ENCODE measurements at places on chromosomes 1 and 21.

GRCh38 chr1:48123647-48124046, 98.9 kb upstream of the SLC5A9 start:
- no peak for DNase-seq

GRCh38 chr1:153568367-153569099, 2.9 kb upstream of the S100A2 start:
- peak; percentile 84 for DNase-seq

DNA sequence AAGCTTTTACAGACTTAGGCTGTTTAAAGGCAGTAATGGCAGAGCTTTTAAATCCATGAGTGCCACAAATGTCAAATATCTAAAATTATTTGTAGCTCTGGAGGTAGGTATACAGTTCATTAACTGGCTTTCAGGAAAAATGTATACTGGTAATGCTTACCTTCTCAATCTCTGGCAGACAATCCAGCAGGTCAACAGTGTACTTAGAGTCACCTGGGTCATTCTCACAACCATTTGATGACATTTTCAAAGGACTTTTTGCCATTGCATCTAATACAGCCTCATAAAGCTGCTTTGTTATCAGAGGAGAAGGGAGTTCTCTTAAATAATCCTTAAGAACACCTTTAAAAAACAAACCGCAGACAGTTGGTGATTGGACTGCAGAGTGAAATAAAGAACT, 31.9 kb downstream of the SYDE2 start:
- no peak for DNase-seq

GRCh38 chr1:72122099-72122880, 160.0 kb downstream of the NEGR1 start:
- DNase-seq, result no peak

- DNase-seq, result peak; percentile 43
These were observed 23.3 kb downstream of the KCNN3 start for GRCh38 chr1:154846565-154847442.

- DNase-seq, result peak; percentile 32
These were observed 81.4 kb downstream of the NENF start for GRCh38 chr1:212514056-212514614.

- DNase-seq, result no peak
These were observed 22.4 kb upstream of the KCNA2 start for GRCh38 chr1:110628323-110629105.

- DNase-seq, result no peak
These were observed 14.3 kb upstream of the KCNK1 start for GRCh38 chr1:233599542-233600073.

- DNase-seq, result peak; percentile 59
These were observed 17.2 kb downstream of the LSS start for GRCh38 chr21:46211376-46211775.

GRCh38 chr1:91637539-91637994, 136.9 kb downstream of the CDC7 start:
- DNase-seq, result no peak

DNA sequence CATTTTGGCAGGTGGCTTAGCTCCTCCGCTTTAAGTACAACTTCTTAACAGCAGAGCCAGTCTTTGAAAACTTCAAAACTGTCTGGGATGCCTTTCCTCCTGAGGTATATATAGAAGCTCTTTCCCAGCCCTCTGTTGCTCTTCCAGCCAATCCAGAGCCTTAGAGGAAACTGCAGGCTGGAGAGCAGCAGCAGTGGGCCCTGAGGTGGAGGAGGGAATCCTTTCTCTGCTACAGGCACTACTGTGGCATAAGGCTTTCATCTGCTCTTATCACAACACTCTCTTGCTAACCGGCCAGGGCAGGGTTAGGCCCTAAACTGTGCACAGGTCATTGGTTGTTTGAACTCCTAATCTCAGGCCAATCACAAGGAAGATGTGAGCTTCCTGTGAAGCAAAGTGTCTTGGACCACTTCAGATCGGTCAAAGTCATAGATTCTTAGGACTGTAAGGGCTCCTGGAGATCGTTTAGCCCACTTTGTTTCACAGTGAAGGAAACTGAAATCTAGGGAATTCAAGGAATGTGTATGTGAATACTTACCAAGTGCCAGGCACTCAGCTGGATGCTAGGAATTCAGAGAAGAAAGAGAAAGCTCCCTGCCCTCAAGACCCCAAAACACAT, at the start of gene RGS5:
TSS of gene RGS5 (minus strand) at position 84 of the 619 bp plus-strand sequence. CDS start at position 3, 81 bp downstream.
- no peak for DNase-seq

- DNase-seq, result no peak
These were observed 355.2 kb upstream of the GREM2 start for GRCh38 chr1:240967070-240967724.

- no peak for DNase-seq
These were observed 26.3 kb upstream of the RGS18 start for GRCh38 chr1:192131914-192132313.

DNA sequence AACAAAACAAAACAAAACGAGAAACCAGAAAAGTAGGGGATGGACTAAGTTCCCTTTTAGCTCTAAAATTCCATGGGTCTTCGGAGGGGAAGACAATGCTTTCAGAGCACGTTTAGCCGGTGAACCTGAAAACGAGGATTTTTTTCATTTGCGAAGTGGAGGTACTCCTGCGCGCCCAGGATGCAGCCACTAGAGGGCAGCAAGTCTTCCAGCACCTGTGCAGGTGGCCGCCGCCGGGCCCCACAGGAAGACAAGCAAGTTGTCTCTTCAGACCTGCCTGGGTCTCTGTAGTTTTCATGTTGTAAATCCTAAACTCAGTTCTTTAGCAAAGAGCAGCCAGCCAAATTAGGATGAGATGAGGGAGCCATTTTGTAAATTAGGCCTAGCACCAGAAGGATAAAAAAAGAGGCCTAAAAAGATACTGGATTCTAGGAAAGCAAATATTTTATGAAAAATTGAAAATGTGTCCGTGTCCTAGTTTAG, 17.7 kb upstream of the SNX27 start:
- DNase-seq, result peak; percentile 74

- no peak for DNase-seq
These were observed 19.0 kb downstream of the SAMSN1 start for GRCh38 chr21:14526836-14527695.

DNA sequence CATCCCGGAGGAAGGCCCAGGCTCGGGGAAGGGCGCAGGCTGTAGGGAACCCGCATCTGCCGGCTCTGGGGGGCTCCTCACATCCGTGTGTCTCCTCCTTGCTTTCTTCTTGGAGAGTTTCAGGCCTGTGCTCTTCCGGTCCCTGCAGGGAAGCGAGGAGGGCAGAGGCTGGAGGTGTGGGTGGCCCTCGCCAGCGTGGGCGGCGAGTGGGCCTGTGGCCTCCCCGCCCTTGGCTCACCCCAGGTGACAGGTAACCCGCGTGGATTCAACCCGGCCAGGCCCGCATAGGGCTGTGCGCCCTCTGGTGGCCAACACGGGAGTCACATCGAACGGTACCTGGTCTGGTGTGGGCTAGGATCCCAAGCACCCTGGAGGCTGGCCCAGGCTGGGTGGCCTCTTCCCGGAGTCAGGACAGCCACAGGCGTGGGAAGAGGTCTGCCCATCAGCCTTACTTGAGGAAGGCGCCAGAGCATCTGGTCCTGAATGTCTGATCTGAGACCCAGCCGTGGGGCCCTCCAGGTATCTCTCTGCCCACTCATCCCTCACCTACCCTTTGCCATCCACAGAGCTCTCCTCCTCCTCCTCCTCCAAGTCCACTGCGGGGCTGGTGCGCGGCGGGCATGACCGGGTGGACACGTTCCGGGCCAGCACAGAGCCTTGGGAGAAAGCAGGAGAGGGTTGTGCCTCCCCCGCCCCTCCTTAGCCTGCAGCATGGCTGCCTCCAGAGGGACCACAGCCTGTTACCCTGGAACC, 9.6 kb upstream of the TNFRSF25 start:
- DNase-seq, result peak; percentile 58

GRCh38 chr1:29690156-29690555, 453.8 kb downstream of the PTPRU start:
- no peak for DNase-seq

DNA sequence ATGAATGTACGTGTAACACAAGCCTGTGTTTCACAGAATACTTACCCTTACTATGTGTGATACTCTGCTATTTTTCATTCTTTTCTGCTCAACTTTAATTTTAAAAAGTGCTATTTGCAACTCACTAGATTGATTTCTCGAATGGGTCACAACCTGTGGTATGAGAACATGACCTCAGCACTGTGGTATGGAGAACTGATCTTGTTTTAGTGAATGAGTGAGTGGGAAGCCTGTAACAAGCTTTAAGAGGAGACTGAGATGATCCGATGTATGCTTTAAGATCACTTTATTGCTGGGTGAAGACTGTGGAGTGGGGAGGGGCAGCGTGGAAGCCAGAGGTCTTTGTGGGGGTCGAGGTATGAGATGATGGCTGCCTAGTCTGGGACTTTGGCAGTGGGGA, 21.6 kb downstream of the MECR start:
- no peak for DNase-seq
